RKO (cell line): ENCODE measurements at places on chromosomes 1 and 21.

DNA sequence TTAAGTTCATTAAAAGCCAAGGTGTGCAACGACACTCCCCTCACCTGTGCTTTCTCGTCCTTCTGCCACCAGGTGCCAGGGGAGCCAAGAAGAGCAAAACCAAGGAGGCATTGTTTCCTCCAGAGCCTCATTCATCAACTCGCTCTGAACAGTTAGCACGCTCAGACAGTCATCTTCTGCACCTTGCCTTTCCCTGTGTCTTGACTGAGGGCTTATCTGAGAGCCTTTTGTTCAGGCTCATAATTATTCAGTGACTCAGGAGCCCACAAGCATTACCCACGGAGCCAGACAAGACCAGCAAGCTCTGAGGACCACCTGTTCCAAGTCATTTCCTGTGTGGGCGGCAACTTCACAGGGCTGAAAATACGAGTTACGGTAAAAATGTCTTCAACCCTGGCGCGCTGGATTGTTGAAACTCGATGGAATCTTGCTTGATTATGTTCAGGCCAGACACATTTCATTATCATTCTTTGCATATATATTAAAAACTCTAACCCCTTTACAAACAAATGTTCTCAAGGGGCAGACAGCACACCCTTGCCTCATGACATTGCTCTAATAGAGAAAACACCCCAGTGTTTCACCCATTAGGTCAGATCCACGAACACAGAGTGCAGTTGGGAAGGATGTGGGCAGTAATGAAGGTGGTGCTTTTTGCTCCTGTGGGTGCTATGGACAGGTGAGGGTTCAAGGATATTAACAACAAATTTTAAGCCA is 89.7 kb upstream of the RUNX1 start:
- peak; percentile 26 for DNase-seq

GRCh38 chr1:36349839-36350238 is 26.4 kb upstream of the EVA1B start:
- no peak for DNase-seq

GRCh38 chr1:21240706-21241105 is 49.6 kb downstream of the ECE1 start:
- no peak for DNase-seq

GRCh38 chr1:11967028-11967547 is 13.2 kb upstream of the MFN2 start:
- DNase-seq: peak; percentile 49

DNA sequence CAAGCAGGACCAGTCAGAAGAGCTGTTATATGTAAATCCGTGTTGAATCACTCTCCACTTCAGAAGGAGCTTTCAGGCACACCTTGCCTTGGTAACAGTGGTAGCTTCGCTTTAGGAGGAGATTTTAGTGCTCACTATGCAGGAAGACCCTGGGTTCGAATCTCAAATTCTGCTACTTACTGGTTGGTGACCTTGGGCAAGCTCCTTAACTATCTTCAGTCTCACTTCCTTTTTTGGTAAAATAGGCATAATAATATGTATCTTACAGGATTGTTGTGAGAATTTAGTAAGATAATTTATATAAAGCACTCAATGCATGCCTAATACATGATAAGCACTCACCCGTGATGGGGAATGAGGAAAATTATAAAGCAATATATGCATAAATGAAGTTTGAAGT is 46.7 kb upstream of the GPR52 start:
- no peak for DNase-seq

DNA sequence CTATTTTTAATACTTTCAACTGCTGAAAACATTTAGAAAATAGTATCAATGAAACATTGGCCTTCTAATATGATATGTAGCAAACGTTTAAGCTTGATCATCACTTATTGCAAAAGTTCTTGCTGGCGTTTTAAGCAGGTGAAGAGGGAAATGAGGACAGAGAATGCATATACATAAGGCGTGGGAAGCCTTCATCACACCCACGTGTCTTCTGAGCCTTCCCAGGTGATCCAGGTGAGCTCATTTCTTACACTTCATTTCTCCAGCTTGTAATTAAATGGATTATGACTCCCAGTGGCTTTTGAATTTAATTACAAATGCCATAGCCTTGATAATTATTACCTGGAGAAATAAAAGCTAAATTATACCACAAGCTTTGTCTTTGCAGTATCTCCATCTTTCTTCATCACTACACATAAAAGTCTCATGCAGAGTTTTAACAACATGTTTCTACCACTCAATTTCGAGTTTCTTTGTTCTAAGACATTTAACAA is 1973.8 kb downstream of the MRPL39 start:
- DNase-seq: no peak
